Amniotic stem cell (primary cell): ENCODE measurements at places on chromosomes 11 and 22.
A peak's percentile ranks its signal among the peaks of the same experiment; 100 is the strongest.

DNA sequence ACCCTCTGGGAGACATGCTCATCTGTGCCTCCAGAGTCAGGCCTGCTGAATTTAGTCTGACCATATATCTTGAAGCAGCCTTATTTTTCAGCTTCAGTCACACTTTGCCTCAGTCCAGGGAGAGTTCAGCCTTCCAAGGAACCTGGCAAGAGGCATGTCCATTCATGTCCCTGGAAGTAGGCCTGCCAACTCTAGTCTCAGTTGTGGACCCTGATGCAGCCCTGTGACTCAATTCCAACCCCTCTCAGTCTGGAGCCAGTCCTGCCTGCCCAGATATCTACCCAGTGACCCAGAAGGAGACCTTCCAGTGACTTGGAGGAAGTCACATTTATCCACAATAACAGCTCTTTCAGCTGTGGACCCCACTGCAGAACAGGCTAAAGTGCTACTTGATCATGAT is 566.6 kb downstream of the TMEM135 start:
- DNase-seq: no peak

DNA sequence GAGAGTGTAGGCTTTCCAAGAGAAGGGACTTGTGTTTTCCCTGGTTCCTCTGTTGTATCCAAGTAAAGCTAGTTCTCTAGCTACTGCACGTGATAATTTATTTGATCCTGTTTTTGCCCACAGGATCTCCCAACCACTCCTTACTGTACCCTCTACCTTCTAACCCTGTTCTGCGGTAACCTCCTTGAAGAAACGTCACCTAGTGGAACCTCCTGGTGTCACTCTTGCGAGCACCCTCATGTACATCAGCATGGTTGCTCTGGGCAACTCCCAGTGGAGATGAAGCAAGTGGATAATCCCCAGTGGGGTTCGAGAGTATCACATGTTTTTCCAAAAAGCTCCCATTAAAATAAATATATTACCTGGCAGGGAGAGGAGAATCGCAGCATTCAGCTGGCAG is 108.9 kb upstream of the CLMP start:
- DNase-seq: no peak

GRCh38 chr22:49956418-49956770 is 4.2 kb upstream of the PIM3 start:
- no peak for DNase-seq

DNA sequence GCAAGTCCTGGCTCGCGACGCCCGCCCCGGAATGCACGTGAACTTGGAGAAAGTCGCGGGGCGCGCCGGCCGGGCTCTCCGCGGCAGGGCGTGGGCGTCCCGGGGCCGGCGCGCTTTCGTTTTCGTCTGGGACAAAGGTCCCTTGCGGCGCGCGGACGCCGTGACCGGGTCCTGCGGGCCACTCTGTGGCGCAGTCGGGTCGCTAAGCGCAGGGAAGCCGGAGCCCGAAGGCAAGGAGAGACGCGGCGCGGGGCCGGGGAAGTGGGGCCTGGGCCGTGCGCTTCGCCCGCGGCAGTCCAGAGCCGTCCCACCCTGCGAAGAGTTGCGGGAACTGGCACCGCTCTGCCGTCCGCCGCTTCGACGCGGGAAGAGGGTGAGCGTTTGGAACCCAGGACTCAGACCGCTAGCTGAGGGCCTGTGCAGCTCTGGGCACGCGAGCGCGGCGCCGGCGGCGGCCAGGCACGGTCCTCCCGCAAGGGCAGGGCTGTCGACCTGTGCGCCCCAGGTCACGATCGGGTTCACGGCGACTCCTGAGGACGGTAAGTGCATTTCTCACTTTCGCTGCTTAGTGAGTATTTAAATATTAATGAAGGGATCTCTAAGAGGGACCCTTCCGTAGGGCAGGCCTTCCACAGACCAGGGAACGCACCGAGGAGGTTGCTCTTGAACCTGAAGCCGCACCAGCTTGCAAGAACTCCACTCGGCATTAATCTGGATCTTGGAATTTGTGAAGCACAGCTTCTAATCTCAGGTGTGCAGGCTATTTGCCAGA is 78.0 kb upstream of the PPARA start:
- no peak for DNase-seq

- no peak for DNase-seq
These were observed 30.8 kb upstream of the CELSR1 start for GRCh38 chr22:46568102-46568809.

DNA sequence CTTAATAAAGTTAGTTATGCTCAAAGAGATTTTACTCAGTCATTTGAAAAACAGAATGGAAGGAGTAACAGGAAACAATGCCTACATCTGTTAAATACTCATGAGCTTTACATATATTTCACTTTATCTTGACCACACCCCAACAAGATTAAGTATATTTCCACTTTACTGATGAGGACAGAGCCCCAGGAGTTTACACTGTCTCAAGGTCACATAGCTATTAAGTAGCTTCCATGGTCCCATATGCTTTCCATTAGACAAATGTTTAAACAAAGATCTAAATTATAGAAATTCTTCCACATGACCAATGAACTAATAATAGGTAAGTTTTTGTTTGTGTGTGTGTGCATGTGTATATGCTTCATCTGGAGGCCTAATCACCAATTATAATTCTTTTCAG is 30.2 kb downstream of the MRTFA start:
- DNase-seq: no peak

- no peak for DNase-seq
These were observed 19.6 kb downstream of the FGF3 start for GRCh38 chr11:69799582-69799981.

DNA sequence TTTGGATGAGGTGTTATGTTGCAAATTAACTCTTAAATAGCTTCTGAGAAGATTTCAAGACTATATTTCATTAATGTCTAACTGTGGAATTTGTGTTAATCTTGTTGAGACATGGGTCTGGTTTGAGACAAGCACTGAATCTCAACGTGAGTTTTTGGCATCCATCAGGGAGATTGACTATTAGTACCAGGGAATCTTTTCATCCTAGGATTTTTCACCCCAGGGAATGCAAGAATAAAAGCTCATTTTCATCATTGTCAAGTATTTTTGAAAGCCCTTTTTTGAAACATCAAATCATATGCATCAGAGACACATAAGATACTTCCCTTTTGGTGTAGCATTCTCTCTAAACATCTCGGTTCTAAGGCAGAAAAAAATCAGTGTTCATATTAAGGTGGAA is 19.5 kb downstream of the OR5T2 start:
- no peak for DNase-seq

DNA sequence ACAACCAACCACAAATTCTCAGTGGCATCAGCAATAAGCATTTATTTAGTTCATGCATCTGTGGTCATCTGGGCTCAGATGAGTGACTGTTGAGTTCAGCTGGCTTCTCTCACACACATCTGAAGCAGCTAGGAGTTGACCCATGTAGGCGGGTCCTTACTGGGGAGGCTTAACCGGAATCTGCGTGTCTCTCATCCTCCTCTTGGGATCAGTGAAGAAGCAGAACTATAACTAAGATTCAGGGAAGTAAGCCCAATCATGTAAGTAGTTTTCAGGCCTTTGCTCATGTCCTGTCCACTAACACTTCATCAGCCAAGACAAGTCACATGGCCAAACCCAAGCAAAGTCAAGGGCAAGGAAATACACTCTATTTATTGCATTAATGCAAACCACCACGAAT is 236.2 kb downstream of the C11orf87 start:
- no peak for DNase-seq

- no peak for DNase-seq
These were observed 54.0 kb downstream of the GAS2 start for GRCh38 chr11:22720457-22720856.

GRCh38 chr11:4466131-4466870 is 16.1 kb upstream of the OR52K1 start:
- DNase-seq: no peak

GRCh38 chr11:122229078-122229477 is 113.1 kb upstream of the BLID start:
- no peak for DNase-seq

- no peak for DNase-seq
These were observed 19.8 kb upstream of the RAPSN start for GRCh38 chr11:47468598-47469214.

- no peak for DNase-seq
These were observed 21.5 kb downstream of the SHANK3 start for GRCh38 chr22:50694099-50694605.

DNA sequence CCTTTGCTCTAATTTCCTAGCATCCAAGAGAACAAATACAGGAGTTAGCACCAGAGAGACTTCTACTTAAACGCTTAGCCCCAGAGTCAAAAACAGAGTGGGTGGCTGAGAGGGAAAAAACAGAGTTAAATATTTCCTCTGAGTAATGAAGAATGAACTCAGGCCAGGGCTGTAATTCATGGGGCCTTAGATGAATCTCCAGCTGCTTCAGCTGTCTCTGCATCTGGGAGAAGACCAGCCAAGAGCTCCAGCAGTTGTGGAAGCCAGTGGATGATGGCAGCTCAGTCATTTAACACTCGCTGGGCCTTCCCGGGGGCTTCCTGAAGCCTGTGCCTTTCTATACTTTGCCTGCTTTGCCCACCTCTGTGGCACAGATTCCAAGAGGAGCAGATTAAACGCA is 5.7 kb upstream of the ADAMTS15 start:
- DNase-seq: no peak

- no peak for DNase-seq
These were observed 396.9 kb upstream of the SYN3 start for GRCh38 chr22:33455036-33455435.

- DNase-seq: no peak
These were observed 61.8 kb upstream of the CRYBB3 start for GRCh38 chr22:25137577-25138525.

- DNase-seq: no peak
These were observed 16.8 kb downstream of the PRR5L start for GRCh38 chr11:36312611-36313472.

DNA sequence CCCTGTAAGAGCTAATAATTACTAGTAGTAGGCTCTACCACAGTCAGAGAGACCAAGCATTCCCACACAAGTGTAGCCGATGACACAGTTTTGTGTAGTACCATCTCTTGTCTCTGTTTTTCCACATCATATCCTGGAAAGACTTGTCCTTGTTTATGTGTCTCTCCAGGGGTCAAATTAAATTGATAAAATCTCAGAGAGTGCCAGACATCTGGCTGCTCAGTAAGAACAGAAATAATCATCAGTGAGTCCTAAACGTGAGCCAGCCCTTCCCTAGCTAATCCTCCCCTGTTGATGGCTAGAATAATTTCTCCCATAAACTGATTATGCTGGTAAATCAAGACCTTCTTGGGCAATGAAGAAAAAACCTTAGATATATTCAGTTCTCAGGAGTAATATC is 111.4 kb upstream of the GRAMD1B start:
- no peak for DNase-seq

- DNase-seq: no peak
These were observed 17.0 kb downstream of the MOGAT2 start for GRCh38 chr11:75734491-75735180.

GRCh38 chr11:32200136-32200847 is 109.4 kb downstream of the RCN1 start:
- DNase-seq: no peak

GRCh38 chr11:20457934-20458680 is 70.6 kb downstream of the PRMT3 start:
- no peak for DNase-seq

DNA sequence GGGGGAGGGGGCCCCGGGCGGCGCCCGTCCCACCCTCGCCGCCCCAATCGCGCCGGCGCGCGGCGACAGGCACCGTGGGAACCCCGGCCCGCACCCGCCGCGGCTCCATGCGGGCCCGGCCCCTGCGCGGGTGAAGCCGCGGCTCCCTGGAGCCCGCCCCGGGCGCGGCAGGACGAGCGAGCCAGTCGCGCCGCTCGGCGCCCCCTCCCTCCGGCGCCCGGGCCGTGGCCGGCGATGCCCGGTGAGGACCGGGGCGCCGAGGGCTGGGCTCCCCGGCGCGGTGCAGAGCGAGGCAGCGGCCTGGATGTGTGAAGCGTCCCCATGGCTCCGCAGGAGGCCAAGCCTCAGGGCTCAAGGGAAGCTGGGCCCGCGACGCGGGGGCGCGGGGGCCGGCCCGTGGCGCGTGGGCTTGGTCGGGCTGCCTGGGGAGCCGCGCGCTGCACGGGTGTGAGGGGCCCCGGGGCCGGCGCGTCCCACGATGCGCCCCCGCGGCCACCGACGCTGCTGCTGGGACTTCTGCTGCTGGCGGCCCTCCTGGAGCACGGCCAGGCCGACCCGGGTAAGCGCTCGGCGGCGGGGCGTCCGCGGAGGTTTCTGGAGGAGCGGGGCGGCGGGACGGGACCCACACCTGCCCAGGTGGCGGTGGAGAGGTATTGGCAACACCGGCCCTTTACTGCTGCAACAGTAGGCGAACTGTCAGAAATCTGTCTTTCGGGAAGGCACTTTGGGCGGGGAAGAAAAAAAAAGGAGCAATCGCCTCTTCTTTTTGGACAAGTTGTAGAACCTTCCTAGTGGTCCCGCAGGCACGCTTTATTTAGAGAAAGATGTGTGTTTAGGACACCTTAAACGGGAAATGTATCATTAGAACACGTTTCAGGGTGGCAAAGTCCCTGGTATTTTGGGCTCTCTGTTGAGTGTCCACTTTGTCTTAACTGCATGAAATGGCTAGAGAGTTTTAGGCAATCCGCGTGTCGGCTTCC is 119.4 kb downstream of the HIPK3 start:
- DNase-seq: no peak

GRCh38 chr11:1388763-1389102 is 1.0 kb upstream of the BRSK2 start:
- no peak for DNase-seq

GRCh38 chr11:33068611-33069340 is 29.4 kb downstream of the TCP11L1 start:
- no peak for DNase-seq

- DNase-seq: no peak
These were observed 11.2 kb upstream of the MIAT start for GRCh38 chr22:26646158-26646557.

DNA sequence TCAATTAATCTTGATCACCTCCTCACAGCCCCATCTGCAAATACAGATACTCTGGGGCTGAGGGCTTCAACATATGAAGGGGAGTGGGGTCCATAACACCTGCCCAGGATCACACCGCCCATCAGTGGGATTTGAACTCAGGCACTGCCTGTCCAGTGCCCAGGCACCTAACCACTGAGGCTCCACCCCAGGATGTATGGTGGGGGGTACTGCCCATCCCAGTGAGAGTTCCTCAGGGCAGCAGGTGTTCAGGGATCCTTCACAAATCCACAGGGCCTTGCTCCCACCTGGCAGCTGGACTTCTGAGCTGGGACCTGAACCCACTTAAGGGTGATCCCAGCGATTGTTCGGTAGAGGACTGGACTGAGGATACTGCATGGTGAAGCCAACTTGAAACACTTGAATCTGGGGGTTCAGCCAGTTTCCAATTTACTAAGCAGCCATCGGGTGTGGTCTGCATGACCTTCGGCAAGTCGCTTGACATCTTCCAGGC is 33.3 kb downstream of the PRDM11 start:
- DNase-seq: no peak

- DNase-seq: no peak
These were observed 32.1 kb downstream of the APOL1 start for GRCh38 chr22:36285017-36285416.

GRCh38 chr22:50627642-50628542 is at the start of gene ARSA:
ARSA (minus strand) TSS chr22:50628152; CDS start chr22:50627779, 373 bp downstream.
- DNase-seq: peak; percentile 60

GRCh38 chr11:11279956-11280689 is 72.9 kb downstream of the CSNK2A3 start:
- no peak for DNase-seq

GRCh38 chr11:134655189-134655989 is 243.3 kb upstream of the B3GAT1 start:
- DNase-seq: no peak
